IMR-90 (cell line): ENCODE measurements at places on chromosomes 3 and 15. TPM values are rescaled to one million over a fixed set of nuclear protein-coding genes. Genes with fewer than 3 reads are reported as not detected.

GRCh38 chr15:54482251-54482650 lies 504.0 kb downstream of the UNC13C start:
- no peak for DNase-seq

The ULK3 gene
- 8.6 and 11.8 TPM in 2 replicates for total RNA-seq

- no peak for DNase-seq
These were observed 58.4 kb downstream of the SLC12A8 start for GRCh38 chr3:125154110-125154509.

The SPINK8 gene
- not detected in 2 replicates for total RNA-seq

The ACTC1 gene
- 0.83 and 1.1 TPM in 2 replicates for total RNA-seq

GRCh38 chr3:123120573-123120972 lies 53.7 kb downstream of the PDIA5 start:
- DNase-seq, result no peak

DNA sequence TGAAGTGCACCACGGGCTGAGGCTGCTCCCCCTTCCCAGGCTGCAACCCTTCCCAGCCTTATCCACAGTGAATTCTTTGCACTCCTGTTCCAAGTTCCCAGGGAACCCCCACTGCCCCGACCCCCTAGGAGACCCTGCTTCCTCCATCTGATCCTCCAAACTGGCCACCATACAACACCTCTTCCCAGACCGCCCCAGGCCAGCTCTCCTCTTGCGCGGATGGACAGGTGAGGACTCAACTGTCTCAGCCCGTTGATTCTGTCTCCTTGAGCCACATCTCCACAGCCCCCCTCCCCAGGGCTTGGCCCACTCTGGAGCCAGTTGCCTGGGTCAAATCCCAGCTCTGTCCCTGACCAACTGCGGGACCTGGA lies 21.7 kb downstream of the GRIP2 start:
- no peak for DNase-seq

DNA sequence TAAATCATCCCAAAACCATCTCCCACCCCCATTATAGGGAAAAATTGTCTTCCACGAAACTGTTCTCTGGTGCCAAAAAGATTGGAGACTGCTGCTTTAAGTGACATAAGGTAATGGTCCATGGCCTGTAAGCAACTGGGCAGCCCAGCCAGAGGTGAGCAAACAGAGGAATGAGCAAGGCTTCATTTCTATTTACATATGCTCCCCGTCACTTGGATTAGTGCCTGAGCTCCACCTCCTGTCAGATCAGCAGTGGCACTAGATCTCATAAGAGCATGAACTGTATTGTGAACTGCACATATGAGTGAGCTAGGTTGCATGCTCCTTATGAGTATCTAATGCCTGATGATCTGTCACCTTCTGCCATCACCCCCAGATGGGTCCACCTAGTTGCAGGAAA lies 1159.8 kb upstream of the ALCAM start:
- no peak for DNase-seq

The FGF7 gene
- total RNA-seq, result 34.8 and 69.2 TPM in 2 replicates

The PP2D1 gene
- total RNA-seq, result not detected in 2 replicates

- DNase-seq, result no peak
These were observed 36.7 kb downstream of the SLC9A9 start for GRCh38 chr3:143811602-143812001.

GRCh38 chr3:107285197-107285596 lies 92.0 kb upstream of the CCDC54 start:
- peak; percentile 26 for DNase-seq
